ENCODE measurements at places on chromosomes 4 and X. TPM values are rescaled to one million over a fixed set of nuclear protein-coding genes. Genes with fewer than 3 reads are reported as not detected.

Gene SSX4B
- not detected for total RNA-seq

- no peak overlapping the region for H3K4me3 ChIP-seq
- peaks cover 3% of the 10 kb centered on the region for H3K36me3 ChIP-seq
- no peak overlapping the region for H3K27ac ChIP-seq
Observed at GRCh38 chr4:88442689-88443191, 14.2 kb upstream of the HERC5 start.

DNA sequence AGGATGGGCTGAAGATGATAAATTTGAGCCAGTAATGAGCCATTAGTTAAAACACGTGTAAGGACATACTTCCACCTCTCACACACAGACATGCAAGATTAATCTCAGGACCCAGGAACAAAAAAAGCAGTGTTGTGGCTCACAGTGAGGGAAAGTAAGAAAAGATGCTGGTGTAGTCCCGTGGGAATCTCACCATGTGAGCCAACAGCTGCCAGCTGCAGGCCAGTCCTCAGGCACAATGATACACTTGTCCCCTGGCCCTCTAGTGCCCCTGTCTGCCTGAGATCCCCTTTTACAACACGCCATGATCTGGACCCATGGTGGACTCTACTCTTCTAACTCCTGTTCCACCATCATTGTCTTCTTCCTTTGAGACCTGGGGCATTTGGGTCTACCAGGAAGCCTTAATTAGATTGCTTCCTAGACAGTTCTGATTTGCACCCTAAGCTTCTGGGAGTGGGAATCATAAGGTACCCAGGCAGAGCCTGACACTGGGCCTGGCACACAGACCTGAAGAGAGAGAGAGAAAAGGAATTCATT is 194.7 kb downstream of the STIM2 start:
- no peak overlapping the region for H3K27ac ChIP-seq
- no peaks in the 10 kb centered on the region for H3K36me3 ChIP-seq
- peaks cover 3% of the 10 kb centered on the region for H3K27me3 ChIP-seq
- H3K4me3 ChIP-seq = no peak overlapping the region

DNA sequence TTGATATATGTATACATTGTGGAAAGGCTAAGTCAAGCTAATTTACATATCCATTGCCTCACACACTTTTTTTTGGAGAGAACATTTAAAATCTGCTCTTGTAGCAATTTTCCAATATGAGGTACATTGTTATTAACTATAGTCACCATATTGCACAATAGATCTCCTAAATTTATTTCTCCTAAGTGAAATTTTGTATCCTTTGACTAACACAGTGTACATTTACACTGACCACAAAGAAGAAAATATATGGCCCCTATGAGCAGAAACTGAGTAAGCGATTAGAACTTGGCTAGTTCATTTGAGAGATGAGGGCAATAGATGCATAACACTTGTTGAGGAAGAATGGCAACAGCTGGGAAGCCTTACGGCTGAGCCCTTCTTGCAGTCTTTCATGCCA is 20.3 kb upstream of the GUCY1B1 start:
- no peaks in the 10 kb centered on the region for H3K27me3 ChIP-seq
- H3K36me3 ChIP-seq = no peaks in the 10 kb centered on the region
- no peak for DNase-seq
- H3K27ac ChIP-seq = no peak overlapping the region
- no peak overlapping the region for H3K4me3 ChIP-seq
- H3K4me1 ChIP-seq = no peaks in the 10 kb centered on the region

DNA sequence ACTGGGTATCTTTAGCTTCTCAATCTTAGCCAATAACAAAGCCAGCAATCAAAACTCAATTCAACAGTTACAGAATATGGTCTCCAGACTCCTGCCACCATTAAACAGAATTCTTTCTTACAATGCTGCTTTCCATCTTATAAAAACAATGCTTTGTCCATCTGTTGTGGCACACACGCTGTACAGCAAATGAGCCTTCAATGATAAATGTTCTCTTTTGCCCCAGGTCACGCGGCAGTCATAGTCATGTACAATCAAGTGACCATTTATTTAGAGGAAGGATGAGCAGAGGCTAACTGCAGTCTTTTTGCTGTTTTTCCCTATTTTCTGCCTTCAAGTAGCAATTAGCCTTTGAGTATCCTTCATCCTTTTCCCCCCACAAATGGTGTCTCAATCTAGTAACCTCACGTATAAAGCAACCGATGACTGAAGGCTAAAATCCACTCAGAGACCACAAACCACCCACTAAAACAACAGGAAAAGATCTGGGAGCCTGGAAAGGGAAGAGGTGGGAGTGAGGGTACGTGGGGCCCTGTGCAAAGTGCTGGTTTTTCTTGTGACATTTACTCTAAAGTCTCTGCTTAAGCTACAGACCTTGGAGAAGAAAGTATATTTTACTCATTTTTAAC is 24.4 kb downstream of the TRIM2 start:
- no peaks in the 10 kb centered on the region for H3K36me3 ChIP-seq
- H3K27me3 ChIP-seq = no peaks in the 10 kb centered on the region
- H3K27ac ChIP-seq = no peak overlapping the region
- peaks cover 9% of the 10 kb centered on the region for H3K4me1 ChIP-seq
- no peak overlapping the region for H3K4me3 ChIP-seq
- DNase-seq = no peak

Gene RASGEF1B
- 8.9 TPM for total RNA-seq

Gene ADH4
- total RNA-seq = 363 TPM

GRCh38 chr4:138689187-138689586 is 326.4 kb upstream of the NOCT start:
- no peaks in the 10 kb centered on the region for H3K36me3 ChIP-seq
- DNase-seq = no peak
- H3K4me1 ChIP-seq = no peaks in the 10 kb centered on the region
- H3K4me3 ChIP-seq = no peak overlapping the region

Gene CENPVL2
- total RNA-seq = not detected

DNA sequence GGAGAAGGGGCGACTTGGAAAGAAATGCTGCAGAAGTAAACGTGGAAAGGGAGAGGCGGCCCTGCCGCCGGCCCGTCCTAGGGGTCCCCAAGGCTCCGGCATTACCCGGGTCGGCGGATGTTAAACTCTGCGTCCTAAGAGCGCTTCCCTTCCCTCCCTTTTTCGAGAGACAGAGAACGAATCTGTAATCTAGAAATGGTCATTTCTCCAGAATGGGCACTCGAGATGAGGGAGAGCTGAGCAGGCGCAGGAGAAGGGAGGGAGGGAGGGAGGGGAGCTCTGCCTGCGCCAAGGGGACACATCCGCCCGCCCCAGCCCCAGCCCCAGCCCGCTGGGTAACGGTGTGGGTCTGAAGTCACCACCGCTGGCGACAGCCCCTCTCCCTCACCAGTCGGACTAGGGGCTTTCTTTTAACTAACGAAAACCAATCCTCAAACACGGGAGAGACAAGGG is 1.7 kb downstream of the HCFC1 start:
- no peak for DNase-seq
- H3K4me3 ChIP-seq = peak overlapping the region; percentile 81

Gene CCDC110
- total RNA-seq = not detected

Gene UBA1
- 85.4 TPM for total RNA-seq

- no peaks in the 10 kb centered on the region for H3K27me3 ChIP-seq
- no peaks in the 10 kb centered on the region for H3K36me3 ChIP-seq
- H3K4me3 ChIP-seq = no peak overlapping the region
- peak; percentile 73 for DNase-seq
Observed at GRCh38 chr4:2791518-2792395, 1.1 kb upstream of the SH3BP2 start.

GRCh38 chr4:81164623-81165416 is 50.2 kb downstream of the PRKG2 start:
- no peaks in the 10 kb centered on the region for H3K4me1 ChIP-seq
- no peak overlapping the region for H3K4me3 ChIP-seq
- H3K27ac ChIP-seq = no peak overlapping the region
- DNase-seq = no peak
- H3K36me3 ChIP-seq = no peaks in the 10 kb centered on the region
- no peaks in the 10 kb centered on the region for H3K27me3 ChIP-seq

DNA sequence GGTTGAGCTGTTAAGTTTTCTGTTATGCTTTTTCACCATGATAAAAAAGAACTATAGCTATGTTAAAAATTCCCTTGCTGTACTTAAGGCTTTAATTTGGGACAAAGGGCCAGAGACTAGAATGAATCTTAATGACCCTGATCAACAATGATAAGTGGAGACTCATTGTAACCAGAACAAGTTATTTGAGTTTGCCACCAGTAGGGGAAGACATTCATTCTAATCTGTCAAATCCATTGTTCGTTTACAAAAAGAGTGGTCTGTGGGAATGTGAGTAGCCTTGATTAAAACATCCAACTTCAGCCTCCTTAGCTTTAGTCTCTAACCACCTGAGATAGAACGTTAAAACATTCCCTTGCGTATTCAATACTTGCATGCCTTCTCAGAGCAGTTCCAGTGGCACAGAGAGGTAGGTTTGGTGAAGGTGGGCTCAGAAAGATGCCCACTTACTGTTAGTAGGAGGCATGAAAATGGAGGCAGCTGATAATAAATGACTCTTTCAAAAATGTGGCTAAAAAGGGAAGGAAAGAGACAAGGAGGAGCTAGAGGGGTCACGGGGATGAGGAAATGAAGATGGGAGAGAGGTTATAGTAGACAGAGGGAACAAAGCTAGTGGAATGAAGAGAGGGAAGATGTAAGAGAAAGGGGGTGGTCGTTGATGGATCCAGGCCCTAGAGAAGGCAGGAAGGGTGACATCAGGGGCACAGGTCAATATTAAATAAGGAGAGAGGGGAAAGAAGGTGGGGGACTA is 66.2 kb downstream of the EGF start:
- H3K36me3 ChIP-seq = no peaks in the 10 kb centered on the region
- no peaks in the 10 kb centered on the region for H3K4me1 ChIP-seq
- no peak overlapping the region for H3K27ac ChIP-seq
- no peak overlapping the region for H3K4me3 ChIP-seq
- H3K27me3 ChIP-seq = no peaks in the 10 kb centered on the region

DNA sequence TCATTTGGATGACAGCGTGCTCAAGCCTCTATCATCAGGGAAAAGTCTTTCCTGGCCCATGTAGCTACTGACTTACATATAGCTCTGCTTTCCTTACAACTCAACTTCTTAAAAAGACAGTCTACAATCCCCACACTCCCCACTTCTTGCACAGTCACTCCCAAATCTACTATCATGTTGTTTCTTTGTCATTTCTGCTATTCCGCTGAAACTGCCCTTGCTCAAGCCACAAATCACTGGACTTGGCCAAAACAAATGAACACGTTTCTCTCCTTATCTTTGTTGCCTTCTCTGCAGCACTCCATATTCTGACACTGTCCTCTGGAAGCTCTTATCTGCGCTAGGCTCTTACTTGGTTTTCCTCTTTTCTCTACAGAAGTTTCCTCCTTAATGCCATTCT is 28.2 kb downstream of the GPRIN3 start:
- H3K4me1 ChIP-seq = no peaks in the 10 kb centered on the region
- no peak overlapping the region for H3K4me3 ChIP-seq
- H3K27ac ChIP-seq = no peak overlapping the region

DNA sequence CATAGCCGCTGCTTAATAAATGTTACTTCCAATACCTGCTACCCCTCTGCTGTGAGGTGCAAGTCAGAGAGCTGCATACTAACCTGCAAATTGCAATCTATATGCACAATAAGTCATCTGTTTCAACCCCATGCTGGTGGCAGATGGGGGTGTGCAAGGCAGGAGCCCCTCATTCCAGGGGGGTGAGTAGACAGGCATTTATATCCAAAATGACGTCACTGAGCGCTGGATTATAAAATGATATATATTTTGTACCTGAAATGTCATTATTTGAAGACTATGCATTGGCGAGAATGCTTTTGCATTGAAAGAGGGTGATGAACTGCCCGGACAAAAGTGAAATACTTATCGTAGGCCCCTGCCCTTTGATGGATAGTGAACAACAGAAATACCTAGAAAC is 24.7 kb downstream of the RBMX2 start:
- peaks cover 3% of the 10 kb centered on the region for H3K27me3 ChIP-seq
- no peak overlapping the region for H3K4me3 ChIP-seq
- no peaks in the 10 kb centered on the region for H3K36me3 ChIP-seq
- no peak overlapping the region for H3K27ac ChIP-seq
- DNase-seq = no peak
- no peaks in the 10 kb centered on the region for H3K4me1 ChIP-seq

Gene TMEM271
- not detected for total RNA-seq

DNA sequence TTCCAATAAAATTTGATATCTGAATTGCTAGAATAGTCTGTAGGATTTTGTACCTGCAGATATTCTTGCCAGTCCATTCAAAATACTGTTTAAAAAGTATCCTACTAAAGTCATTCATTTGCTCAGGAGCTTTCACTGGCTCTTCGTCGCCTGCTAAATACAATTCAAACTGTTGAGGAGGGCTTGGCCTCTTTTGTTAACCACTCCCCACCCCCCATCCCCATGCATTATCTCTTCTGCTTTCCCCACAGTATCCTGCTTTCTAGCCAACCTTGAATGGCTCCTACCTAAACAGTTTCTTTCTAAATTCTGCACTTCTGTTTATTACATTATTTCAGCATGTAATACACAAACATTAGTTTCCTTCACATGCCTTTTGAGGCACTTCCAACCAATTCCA is 230.8 kb downstream of the CPE start:
- H3K4me3 ChIP-seq = no peak overlapping the region
- no peak for DNase-seq
- no peaks in the 10 kb centered on the region for H3K27me3 ChIP-seq
- H3K36me3 ChIP-seq = no peaks in the 10 kb centered on the region
- H3K4me1 ChIP-seq = no peaks in the 10 kb centered on the region

GRCh38 chr4:41257906-41258305 is 1.2 kb downstream of the UCHL1 start:
- no peaks in the 10 kb centered on the region for H3K36me3 ChIP-seq
- no peak overlapping the region for H3K27ac ChIP-seq
- DNase-seq = no peak
- peaks cover 16% of the 10 kb centered on the region for H3K4me1 ChIP-seq

DNA sequence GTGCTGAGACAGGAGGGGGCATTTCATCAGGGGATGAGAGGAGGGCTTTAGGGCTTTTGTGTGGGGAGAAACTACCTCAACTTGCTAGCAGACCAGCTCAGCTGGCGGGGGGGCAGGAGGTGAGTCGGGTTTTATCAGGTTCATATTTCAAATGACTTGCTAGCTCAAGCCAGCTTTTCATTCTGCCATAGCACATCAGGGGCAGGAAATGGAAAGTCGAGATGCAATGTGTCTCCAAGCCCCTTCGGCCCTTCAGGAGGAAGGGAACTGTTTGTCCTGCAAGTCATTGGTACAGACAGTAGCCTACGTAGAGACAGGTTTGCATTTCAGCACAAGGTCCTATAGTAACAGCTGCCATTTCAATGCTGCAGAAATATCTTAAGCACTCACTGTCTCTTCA is 194.1 kb downstream of the PTTG2 start:
- H3K27ac ChIP-seq = no peak overlapping the region
- H3K4me3 ChIP-seq = no peak overlapping the region
- H3K27me3 ChIP-seq = no peaks in the 10 kb centered on the region
- no peaks in the 10 kb centered on the region for H3K4me1 ChIP-seq

GRCh38 chr4:96044971-96045370 is 205.1 kb downstream of the PDHA2 start:
- H3K36me3 ChIP-seq = no peaks in the 10 kb centered on the region
- peaks cover 1% of the 10 kb centered on the region for H3K4me1 ChIP-seq
- no peak overlapping the region for H3K27ac ChIP-seq
- no peak for DNase-seq

Gene NPY1R
- 2.4 TPM for total RNA-seq
